ENCODE measurements at places on chromosomes 13 and 19. TPM values are rescaled to one million over a fixed set of nuclear protein-coding genes. Genes with fewer than 3 reads are reported as not detected.
A peak's percentile ranks its signal among the peaks of the same experiment; 100 is the strongest.

GRCh38 chr19:28428663-28429348, 784.1 kb downstream of the UQCRFS1 start:
- DNase-seq, result no peak
- H3K36me3 ChIP-seq, result peaks cover 23% of the 10 kb centered on the region
- H3K4me1 ChIP-seq, result peaks cover 42% of the 10 kb centered on the region
- no peak overlapping the region for H3K27ac ChIP-seq
- no peaks in the 10 kb centered on the region for H3K27me3 ChIP-seq
- no peak overlapping the region for H3K4me3 ChIP-seq

GRCh38 chr13:74256969-74257368, 122.8 kb upstream of the KLF12 start:
- H3K4me1 ChIP-seq, result peaks cover 3% of the 10 kb centered on the region
- H3K4me3 ChIP-seq, result no peak overlapping the region
- no peak overlapping the region for H3K27ac ChIP-seq
- H3K27me3 ChIP-seq, result no peaks in the 10 kb centered on the region
- DNase-seq, result no peak

GRCh38 chr19:7701654-7702457, at the start of gene FCER2:
Gene FCER2, minus strand, starts transcription at chr19:7702131. Its CDS starts 2,371 bp downstream, at chr19:7699760.
- H3K36me3 ChIP-seq, result no peaks in the 10 kb centered on the region
- H3K27ac ChIP-seq, result no peak within 1 kb of the TSS
- no peak within 1 kb of the TSS for H3K4me3 ChIP-seq
- DNase-seq, result no peak

GRCh38 chr19:2543463-2544442, 67.8 kb downstream of the GADD45B start:
- DNase-seq, result peak; percentile 91
- peak overlapping the region; percentile 34 for H3K4me3 ChIP-seq
- H3K27ac ChIP-seq, result peak overlapping the region; percentile 97
- peaks cover 41% of the 10 kb centered on the region for H3K4me1 ChIP-seq
- H3K27me3 ChIP-seq, result peaks cover 3% of the 10 kb centered on the region

DNA sequence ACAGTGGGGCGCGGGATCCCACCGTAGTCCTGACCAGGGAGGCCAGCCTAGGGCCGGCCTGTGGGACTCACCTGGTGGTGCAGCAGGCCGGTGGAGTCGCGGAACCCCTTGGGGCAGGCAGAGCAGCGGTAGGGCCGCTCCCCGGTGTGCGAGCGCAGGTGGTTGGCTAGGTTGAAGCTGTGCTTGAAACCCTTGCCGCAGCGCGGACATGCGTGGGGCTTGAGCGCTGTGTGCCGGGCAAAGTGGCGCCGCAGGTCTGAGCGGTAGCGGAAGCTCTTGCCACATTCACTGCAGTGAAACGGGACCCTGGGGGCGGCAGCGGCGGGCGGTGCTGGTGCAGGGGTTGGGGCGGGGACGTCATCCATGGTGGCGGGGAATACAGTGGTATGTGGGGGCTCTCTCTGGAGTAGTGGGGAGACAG, 1.8 kb downstream of the FIZ1 start:
- no peak overlapping the region for H3K4me3 ChIP-seq
- H3K4me1 ChIP-seq, result peaks cover 21% of the 10 kb centered on the region
- no peak overlapping the region for H3K27ac ChIP-seq
- no peaks in the 10 kb centered on the region for H3K27me3 ChIP-seq
- no peak for DNase-seq
- H3K36me3 ChIP-seq, result peaks cover 23% of the 10 kb centered on the region

GRCh38 chr13:89066868-89067466, 1395.8 kb downstream of the SLITRK5 start:
- DNase-seq, result peak; percentile 18
- H3K27me3 ChIP-seq, result no peaks in the 10 kb centered on the region
- no peak overlapping the region for H3K27ac ChIP-seq
- H3K4me3 ChIP-seq, result no peak overlapping the region
- H3K4me1 ChIP-seq, result peaks cover 4% of the 10 kb centered on the region

DNA sequence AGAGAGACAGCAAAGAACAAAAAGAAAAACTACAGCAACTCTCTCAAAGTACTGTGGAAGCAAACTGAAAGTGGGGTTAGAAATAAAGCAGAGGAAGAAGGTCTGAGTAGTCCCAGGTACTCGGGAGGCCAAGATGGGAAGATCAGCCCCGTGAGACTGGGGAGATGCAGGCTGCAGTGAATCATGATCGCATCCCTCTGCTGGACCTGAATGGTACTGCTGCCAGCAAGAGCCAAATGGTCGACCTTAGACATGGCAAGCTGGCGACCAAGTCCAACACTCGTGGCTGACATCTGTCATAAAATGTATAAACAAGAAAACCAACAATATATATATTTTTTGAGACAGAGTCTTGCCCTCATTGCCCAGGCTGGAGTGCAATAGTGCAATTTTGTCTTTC, 33.7 kb upstream of the ZNF724 start:
- H3K27ac ChIP-seq, result no peak overlapping the region
- no peaks in the 10 kb centered on the region for H3K27me3 ChIP-seq
- H3K36me3 ChIP-seq, result peaks cover 39% of the 10 kb centered on the region
- peak; percentile 81 for DNase-seq
- H3K4me1 ChIP-seq, result no peaks in the 10 kb centered on the region
- H3K4me3 ChIP-seq, result no peak overlapping the region

DNA sequence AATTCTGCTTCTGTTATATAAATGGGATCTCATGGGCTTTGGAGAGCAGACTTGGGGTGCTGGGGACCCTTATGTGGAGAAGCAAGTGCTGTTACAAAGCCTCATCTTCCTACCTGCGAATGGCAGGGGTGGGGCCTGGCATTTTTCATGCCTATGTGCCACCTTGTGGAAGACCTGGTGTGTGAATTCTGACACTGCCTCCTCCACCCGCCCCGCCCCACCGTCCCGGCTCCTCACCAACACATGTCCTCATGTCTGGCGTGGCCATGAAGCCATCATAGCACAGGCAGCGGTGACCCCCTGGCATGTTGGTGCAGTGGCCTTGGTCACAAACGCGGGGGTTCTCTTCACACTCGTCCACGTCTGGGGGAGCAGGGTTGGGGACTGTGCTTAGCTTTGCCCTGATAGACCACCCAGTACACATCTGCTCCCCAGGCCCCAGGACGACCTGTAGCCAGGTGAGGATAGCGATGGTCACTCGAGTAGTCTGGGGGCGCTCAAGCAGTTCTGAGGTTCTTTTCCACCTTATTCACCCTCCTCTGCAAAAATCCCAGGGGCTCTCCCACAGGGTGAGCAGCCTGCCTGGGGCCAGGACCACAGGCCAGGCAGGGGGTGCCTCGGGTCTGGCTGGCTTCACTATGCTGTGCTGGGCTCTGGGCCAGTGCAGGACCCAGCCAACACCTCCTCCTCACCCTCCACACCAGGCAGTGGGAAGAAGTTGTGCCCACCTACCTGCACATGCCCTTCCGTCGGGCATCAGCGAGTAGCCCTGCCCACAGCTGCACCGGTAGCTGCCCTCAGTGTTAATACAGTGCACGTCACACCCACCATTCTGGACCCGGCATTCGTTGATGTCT, 32.7 kb downstream of the FBN3 start:
- no peak for DNase-seq
- H3K27ac ChIP-seq, result no peak overlapping the region
- no peaks in the 10 kb centered on the region for H3K27me3 ChIP-seq
- peaks cover 14% of the 10 kb centered on the region for H3K4me1 ChIP-seq
- H3K36me3 ChIP-seq, result peaks cover 34% of the 10 kb centered on the region

The OLFM2 gene
- 93.3 TPM for total RNA-seq

The NTF4 gene
- total RNA-seq, result 3.9 TPM

The C19orf67 gene
- 0.35 TPM for total RNA-seq

The ZNF613 gene
- 11.5 TPM for total RNA-seq
